ENCODE measurements at places on chromosomes 16 and 17.
A peak's percentile ranks its signal among the peaks of the same experiment; 100 is the strongest.

- DNase-seq = no peak
Observed at GRCh38 chr17:75249564-75249963, 11.8 kb downstream of the GGA3 start.

DNA sequence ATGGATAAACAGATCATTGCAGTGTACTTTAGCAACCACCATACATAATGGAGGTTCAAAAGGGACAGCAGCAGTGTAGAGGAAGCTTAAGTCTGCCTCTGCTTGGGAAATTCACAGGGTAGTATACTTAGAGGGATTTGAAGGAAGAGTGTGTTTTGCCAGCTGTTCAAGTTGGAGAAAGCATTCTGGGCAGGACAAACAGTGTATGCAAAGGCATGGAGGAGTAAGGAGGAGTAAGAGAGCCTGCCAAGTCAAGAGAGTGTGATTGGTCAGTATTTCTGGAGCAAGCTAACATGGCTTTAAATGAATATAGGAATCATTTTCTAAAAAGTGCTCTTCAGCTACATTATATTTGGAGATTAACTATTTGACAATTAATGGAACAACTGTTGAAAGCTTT is 22.9 kb upstream of the PHAF1 start:
- DNase-seq = no peak

DNA sequence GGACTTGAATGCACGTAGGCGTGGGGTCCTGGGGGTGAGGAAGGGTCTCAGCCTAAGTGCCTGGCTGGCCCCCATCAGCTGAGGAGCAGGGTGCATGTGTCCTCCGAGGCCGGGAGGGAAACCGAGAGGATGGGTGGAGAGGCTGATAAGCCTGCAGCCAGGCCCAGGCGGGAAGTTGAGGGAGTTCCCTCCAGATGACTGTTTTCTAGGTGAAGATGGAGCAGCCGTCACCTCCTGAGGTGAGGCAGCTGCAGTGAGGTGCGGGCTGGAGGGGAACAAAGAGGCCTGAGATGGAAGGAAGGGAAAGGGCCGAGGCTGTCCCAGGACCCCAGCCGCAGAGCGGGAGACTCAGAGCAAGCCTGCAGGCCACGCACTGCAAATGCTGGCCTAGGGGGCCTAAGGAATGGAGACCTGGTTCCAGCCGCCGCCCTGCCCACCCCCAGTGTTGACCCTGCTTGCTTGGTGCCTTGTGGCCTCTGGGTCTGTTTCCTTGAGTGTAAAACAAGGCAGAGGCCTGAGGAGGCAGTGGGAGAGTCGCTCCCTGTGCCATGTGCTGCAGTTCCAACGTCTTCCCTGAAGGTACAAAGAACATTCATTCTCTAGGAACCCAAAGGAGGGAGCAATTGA is 3.0 kb downstream of the PECAM1 start:
- no peak for DNase-seq

DNA sequence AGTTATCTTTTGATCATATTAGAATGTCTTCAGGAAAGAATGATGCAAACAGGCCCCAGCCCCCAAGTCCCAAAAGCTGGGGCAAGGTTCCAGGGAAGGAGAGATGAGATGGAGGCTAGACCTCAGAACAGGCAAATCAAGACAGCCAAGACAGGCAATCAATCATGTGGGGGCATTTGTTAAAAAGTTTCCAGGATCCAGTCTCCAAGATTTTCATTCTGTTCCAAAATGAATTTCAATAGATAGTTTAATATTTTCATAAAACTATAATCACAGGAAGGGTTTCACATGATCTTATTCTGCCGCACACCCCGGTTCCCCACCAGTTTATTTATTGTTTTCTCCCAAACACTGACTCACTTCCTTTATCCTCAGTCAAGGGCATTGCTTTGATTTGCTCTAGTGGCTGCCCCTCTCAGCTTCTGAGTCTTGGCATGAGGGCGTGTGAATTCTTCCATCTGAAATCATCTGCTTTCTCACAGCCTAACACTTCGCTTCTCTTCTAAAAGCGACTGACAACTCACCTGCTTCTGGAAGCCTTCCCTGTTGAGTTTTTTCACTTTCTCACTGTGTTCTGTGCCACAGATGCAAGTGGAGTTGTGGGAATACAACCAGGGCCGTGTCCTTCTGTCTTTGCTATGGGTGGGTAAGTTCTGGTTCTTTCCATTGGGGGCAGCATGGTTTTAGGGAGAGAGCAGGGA is 12.2 kb upstream of the TERF2 start:
- DNase-seq = peak; percentile 49

DNA sequence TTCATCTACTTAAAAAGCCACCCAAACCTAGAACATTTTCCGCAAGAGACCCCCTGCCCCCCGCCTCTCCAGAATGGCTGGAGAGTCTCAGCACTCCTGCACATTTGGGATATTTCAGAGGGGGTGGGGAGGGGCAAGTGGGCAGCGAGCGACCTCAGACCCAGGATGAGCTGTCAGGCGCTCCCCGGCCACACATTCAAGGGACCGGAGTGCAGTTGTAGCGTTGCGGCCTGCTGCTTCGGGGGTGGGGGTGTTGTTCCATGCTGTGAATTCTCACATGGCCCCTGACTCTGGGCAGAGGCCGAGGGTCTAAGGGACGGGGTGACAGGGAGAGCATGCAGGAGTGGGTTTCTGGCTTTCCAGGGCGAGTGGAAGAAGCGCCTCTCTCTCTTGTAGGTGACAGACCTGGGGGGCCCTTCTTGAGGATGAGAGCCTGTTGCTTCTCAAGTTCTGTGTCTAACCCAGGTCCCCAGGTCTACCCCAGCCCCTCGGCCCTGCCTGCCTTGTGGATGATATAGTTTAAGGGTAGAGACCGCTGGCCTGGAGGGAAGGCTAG is 231.2 kb downstream of the SEC14L1 start:
- peak; percentile 24 for DNase-seq

DNA sequence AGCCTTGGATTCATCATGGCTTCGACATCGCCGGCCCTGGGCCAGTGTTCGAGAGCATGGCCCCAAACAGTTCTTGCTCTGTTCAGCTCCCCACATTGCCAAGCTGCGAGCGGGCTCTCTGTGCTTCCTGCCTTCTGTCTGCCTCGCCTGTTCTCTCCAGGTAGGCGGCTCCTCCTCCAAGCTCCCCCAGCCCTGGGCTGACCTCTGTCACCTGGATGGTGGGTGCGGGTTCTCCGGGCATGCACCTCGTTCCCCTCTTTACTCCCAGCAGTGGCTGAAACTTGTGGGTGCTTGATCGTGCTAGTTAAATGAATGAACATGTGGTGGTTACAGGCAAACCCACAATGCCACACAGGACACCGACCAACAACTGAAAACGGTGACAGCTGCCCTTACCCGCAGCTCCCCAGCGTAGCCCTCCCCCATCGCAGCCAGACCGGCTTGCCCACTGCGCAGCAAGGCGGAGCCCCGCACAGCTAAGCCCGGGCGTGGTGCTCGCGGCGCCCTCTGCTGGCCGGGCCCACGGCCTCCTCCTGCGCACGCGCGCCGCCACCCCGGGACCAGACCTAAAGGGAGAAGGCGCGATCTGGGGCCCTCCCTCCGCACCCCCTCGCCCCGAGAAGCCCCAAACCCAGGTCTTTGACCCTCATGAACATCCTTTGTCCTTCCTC is 23.0 kb upstream of the EIF1 start:
- DNase-seq = peak; percentile 97

DNA sequence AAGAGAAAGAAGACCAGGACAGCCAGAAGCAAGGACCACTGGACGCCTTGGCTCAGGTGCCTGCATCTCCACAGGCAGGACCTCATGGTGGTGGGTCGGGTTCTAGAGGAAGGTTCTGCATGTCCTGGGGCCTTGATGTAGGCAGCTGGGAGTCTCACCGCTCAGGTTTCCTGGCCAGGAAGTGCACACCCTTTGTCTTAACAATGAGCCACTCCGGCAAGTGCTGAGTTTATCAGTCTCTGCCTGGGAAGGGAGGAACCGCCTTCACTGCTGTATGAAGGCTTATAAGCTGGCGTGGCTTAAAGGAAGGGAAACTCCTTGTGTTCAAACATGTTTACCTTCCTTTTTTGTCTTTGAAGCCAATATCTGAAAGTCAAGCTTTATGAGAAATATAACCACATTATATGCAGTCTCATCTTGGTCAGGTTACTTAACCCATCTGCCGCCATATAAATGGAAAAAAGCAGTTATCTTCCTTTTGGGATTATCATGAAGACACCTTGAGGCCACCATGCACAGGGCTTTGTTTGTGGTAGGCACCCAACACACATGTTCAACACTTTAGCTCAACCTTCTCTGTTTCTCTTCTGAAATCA is at the start of gene ST6GALNAC1:
ST6GALNAC1 (minus strand) TSS at position 205 of the 596 bp plus-strand sequence; CDS start at position 86, 119 bp downstream.
- no peak for DNase-seq

GRCh38 chr17:65901394-65901793 is 290.5 kb downstream of the CEP112 start:
- no peak for DNase-seq

DNA sequence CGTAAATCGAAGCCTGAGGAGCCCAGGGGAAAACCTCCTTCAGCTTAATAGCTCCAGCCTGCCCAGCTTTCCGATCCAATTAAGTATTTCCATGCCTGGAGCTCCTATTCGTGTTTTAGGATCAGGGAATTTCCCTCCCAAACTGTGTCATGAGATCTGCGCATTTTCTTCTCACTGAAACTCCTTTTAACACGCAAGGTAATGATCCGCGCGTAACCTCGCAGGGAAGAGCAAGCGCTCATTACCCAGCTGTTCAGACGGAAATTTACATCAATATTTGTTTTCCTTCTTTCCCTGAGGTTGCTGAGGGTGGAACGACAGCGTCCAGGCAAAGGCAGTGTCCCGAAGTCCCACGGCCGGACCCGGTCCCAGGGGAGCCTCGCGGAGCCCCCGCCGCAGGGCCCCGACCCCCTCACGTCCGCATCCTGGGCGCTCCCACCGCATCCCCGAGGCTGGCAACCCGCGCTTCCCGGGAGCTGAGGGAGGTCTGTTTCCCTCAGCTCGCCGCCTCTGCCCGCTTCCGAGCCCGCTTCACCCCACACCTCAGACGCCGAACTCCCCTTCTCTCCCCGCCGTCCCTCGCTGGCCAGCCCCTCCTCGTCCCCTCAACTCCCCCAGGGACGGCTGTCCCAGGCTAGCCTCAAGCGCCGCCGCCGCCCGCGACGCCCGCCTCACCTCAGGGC is 415 bp downstream of the ABCA5 start:
- no peak for DNase-seq

DNA sequence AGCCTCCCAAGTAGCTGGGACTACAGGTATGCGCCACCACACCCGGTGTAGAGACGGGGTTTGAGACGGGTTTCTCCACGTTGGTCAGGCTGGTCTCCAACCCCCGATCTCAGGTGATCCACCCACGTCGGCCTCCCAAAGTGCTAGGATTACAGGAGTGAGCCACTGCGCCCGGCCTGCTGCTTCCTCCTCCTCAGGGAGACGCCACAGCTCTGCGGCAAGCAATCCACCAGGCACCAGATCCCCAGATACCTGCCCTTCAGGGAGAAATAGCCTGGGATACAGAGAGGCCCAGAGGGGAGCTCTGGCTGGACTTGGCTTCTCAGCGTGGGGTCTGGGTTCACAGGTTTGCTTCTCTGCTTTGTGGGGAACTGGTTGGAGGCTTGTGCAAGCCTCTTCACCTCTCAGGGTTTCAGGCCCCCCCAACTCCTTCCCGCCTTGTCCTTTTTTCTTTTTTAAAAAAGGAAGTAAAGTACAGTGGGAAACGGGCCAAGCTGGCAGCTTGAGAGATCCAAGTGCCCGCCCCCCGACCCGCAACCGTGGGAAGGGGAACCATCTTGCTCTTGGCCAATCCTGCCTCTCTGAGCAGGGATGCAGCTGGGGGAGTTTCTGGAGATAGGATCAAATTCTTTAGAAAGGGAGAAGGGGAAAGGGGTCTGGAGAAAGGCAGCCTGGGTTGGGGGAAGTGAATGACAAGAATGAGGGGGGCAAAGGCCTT is 2.6 kb upstream of the SPHK1 start:
- DNase-seq = no peak

DNA sequence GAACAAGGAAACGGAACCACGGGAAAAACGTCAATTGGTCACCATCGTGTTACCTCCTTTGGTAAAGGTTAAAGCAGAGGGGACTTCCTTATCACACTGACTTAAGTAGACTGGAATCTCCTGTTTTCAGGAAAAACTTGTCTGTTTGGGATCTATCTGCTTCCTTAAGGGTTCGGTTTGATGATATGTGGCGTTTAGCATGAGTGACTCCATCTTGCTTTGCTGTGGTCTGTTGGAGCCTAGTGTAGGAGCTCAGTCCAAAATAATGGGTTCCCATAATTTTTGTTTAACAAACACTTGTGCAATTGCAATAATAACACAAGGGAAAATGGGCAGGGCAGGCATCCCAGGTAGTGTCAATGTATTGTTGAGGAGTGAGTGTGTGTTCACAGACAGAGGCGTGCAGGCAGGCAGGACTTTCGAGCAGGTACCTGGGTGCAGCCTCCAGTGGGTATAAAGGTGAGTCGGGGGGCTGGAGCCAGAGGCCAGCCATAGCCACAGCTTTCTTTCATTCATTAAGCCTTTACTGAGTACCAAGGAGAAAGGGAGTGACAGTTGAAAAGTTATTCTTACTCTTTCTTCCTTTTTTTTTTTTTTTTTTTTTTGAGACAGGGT is 4.3 kb upstream of the ENGASE start:
- DNase-seq = no peak

- peak; percentile 70 for DNase-seq
Observed at GRCh38 chr17:1764284-1764683, 2.4 kb downstream of the SERPINF1 start.

DNA sequence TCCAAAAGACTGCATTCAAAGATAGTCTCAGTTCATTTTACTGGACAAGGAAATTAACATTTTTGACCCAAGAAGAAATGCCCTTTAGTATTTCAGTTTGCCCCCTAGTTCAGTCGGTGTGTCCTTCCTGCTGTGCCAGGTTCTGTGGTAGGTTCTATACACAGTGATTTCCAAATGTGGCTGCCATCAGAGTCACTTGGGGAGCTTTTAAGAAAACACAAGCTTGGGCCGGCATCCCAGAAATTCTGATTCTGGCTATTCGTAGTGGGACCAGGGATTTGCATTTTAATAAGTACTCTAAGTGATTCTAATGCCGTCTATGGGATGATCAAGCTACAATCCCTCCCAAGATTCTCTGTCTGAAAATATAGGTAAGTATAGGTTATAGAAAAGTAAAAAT is 10.2 kb downstream of the RSPRY1 start:
- DNase-seq = no peak

GRCh38 chr16:76487411-76488064 is 210.3 kb downstream of the CNTNAP4 start:
- DNase-seq = no peak

GRCh38 chr16:77945126-77945525 is 77.2 kb upstream of the CLEC3A start:
- no peak for DNase-seq

DNA sequence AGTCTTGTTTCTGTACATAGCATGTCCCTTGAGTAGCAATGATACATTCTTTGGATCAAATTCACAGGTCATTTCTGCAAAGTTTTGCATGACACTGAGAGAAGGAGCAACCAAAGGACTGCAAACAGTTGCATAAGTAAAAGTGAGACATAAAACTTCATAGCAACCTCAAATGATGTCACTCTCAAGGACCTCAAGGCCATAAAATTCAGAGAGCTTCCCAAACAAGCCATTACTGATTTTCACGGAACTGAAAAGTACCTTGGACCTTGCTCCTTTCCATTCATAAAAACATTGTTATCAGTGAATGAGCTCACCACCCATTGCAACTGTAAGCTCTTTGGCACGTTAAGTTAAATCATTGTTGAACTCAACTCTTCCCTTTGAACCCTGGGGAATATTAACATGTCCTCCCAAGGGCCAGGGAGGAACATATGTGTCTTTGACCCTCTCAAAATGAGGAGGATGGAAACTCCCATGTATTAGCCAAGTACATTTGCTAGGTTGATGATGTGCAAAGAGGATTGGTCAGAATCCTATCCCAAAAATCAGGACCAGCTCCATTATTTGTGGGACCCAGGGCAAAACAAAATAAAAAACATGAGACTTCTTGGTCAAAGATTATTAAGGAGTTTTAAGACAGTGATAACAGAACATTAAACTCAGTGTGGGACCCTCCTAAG is 275.0 kb upstream of the DYNLRB2 start:
- DNase-seq = no peak
